ENCODE measurements at places on chromosomes 13 and 19.

DNA sequence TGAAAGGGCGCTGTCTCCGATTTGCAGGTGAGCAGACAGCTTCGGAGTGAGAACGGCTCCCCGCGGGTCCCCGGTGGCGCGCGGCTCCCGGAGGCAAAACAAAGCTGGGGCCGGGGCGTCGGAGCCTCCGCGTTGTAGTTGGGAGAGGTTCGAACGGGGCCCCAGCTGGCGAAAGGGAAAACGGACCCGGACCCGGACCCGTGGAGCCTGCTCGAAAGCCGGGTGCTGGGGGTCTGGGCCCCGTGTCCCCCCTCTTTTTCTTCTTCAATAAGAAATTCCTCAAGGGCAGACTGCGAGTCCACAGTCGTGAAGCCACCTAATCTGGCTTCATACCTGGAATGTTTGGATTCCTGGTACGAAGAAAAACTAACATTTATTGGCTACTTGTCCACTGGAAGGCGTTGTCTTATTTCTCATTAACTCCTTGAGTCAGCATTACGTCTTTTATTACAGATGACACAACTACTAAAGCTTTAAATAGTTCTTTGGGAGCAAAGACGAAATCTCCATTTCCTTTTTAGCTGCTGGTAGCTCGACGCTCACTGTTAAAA is 632 bp upstream of the MTIF3 start:
- DNase-seq, result no peak

GRCh38 chr19:48400018-48400742 is 6.7 kb downstream of the GRIN2D start:
- no peak for DNase-seq

DNA sequence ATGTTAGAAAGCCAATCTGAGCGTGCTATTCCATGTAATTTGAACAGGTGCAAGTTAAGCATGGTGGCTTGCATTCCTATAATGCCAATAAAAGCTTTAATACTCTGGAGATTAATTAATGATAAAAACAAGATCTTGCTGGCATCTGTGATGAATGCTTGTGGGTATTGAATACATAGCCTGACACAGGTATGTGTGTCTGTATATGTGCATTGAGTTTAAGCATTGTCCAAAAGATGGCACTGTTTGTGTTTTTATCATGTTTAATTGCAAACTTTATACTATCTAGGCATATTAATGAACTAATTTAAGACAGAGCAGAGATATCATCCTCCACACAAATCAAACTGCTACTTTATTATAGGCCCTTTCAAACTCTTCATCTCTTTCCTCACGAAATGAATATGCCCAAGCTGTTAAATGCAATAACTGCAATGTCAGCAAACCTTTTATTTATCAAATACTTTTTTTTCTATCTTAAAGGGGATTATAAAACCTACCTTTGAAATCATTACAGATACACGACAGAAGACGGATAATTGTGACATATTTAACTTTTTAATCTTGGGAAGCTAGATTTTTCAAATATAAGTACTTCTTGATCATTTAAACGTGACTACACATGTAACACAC is 86.5 kb downstream of the TNFSF11 start:
- no peak for DNase-seq

- DNase-seq, result no peak
Observed at GRCh38 chr13:28220166-28220565, 81.8 kb downstream of the PAN3 start.

DNA sequence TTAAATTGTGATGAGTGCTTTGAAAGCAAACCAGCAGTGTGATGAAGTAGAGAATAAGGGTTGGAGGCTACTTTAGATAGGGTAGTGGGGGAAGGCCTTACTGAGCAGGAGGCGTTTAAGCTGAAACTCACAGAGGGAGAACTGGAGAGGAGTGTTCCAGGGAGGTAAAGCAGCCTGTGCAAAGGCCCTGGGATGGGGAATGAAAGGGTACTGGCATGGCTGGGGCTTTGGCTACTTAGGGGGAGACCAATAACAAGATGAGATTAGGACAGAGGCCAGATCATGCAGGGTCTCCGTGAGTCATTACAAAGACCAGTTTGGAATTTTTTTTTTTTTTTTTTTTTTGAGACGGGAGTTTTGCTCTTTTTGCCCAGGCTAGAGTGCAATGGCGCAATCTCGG is 1.1 kb downstream of the PPP5C start:
- DNase-seq, result no peak

GRCh38 chr13:113545455-113545930 is 39.1 kb upstream of the TFDP1 start:
- no peak for DNase-seq

- DNase-seq, result peak; percentile 44
Observed at GRCh38 chr13:19959141-19959830, 759 bp downstream of the ZMYM2 start.

DNA sequence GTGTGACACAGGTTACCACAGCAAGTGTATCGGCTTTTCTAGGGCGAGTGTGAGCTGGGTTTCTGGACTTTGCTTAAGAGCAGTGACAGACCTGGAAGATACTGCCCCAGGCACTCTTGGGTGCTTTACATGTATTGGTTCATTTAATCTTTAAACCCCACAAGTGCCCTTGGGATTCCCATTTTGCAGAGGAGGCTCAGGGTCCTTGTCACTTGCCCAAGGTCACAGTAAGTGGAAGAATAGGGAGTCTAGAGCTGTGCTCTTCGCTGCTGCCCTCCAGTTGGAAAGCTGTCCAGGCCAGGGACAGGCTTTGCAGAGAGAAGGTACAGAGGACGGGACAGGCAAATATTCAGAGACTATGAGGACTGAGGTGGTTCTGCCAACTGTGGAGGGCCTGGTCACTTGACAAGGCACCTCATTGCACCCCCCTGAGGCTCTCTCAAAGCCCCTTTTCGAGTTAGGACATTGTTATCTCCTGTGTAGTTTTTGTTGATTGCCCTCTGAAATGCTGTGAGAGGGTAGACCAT is 42.4 kb downstream of the BBC3 start:
- no peak for DNase-seq

DNA sequence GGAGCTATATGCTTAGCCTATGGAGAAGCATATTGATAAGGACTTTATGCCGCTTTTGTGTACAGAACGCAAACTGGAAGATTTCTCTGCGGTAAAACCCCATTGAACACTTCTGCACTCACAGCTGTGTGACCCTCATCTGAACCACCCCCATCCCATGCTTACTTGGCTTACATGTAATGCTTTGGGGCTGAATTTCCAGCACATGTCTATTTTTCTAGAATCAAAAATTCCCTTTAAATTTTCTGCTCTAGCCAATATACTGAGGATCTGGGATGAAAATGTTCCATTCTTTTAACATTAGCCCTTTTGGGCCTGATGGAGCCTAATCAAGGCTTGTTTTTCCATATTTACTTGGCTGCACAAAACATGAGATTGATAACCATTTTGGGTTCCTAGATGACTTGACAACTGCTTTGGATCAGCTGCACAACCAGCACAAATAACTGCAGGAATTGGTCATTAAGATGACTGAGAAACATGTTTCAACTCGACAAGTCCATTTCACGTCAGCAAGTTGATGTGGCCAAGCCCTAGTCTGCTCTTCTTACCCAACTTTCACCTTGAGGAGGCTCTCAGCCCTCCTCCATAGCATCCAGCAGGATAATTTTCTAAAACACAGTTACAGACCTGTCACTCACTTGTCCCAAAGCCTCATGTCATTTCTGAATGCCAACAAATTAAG is 52.4 kb downstream of the TNFSF11 start:
- DNase-seq, result no peak

- no peak for DNase-seq
Observed at GRCh38 chr13:75635101-75635827, 866 bp upstream of the LMO7 start.

DNA sequence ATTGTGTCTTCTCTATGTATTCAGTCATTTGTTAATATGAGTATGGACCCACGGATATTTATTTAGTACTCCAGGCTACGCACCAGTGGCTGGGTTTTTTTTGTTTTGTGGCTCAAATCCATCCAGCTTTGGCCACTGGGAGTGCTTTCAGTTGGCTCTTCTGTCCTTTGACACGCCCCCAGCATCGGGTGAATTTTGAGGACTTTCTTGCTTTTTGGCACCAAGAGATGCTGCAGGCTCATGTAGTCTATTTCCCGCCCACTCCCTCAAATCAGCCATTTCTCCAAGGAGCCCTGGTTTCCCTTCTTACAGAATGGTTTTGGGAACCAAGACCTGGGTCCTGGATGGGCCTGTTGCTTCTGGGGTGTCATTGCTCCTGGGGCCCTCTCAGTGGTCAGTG is 55.8 kb downstream of the SMARCA4 start:
- DNase-seq, result no peak

GRCh38 chr19:41734585-41734984 is 20.7 kb upstream of the CEACAM6 start:
- no peak for DNase-seq

GRCh38 chr13:53143757-53144339 is 115.2 kb downstream of the OLFM4 start:
- DNase-seq, result no peak

DNA sequence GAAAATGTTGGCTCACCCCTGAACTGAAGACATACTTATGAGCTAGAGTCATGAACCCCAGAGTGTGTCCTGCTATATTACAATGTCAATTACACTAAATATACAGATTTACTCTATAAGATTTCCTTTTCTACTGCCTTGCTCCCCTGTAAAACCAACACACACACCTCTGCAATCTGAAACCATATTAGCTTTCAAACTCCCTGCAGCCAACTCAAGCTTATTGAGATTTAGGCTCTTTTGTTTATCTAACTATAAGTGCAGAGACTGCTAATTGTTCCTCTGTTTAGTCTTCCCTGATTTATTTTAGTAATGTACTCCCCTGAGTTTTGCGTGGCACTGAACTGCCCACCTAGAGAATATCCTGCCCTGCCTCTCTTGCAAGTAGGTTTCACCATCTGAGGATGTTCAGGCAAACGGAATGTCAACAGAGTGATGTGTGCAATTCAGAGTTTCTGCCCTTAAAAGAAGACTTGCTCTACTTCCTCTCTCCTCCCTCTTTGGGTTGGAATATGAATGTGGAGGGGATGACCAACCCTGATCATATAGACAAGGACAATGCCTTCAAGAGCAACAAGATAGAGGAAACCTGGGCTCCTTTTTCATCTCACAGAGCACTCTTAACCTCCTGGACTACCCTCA is 22.3 kb downstream of the FAM216B start:
- no peak for DNase-seq

GRCh38 chr13:34747507-34747906 is 194.6 kb upstream of the NBEA start:
- no peak for DNase-seq

DNA sequence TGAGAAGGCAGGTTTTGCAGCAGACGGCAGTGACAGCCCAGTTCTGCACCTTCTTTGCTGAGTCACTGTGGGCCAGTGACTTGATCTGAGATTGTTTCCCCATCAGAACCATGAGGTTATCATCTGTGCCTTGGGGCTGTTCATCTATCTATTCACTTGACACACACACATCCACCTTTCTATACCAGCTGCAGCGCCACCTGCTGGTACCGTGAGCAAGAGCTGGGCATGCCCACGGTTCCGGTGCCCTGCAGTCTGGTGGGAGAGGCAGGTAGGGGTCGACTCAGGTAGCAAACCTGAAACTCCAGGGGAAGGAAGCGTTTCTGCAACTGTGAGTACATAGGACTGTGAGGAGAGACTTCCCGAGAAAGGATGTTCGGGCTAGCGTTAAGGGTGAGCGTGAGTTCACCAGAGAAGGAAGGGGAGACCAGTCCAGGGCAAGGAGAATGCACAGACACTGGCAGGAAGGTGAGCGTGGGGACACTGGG is 7.5 kb upstream of the LIN7B start:
- DNase-seq, result peak; percentile 54

DNA sequence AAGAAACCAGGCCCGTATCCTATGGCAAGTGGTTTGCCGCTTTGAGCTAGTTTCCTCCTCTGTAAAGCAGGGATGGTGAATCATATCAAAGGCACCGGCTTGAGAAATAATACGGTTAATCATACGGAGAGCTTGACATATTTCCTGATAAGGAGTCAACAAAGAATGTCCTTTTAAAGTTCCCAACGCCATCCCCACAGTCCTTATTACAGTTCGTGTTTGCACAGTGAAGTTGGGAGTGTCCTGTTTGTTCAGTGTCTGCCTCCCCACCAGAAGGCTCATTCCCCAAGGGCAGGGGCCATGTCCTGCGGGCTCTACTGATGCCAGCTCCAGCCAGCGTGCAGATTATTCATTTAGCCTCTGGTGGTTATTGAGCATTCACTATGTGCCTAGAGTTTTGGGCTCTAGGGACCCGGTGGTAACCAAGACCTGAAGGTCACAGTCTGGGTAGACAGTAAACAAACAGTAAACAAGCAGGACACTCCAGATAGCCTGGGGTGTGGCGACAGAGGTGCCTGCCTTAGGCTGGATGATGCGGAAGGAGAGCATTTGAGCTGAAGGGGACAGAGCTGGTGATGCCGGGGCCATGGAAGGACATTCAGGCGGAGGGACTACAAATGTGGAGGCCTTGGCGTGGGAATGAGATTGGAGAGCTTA is 6.3 kb downstream of the GRAMD1A start:
- no peak for DNase-seq

DNA sequence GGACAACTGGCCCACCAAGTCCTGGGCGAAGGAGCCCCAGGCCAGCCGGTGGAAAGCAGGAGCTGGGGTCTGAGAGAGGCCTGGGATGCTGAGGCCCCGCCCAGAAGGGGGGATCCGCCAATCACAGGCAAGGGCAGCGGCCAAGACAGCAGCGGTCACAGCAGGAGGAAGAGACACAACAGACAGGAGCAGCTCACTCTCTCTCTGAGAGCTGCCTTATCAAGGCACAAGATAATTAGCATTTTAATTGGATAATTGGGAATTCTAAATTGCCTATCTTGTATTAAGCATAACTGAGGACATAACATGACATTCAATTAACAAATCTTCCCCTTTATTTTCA is 46.2 kb downstream of the CEBPG start:
- no peak for DNase-seq

- DNase-seq, result no peak
Observed at GRCh38 chr19:1019980-1020867, 699 bp downstream of the TMEM259 start.

DNA sequence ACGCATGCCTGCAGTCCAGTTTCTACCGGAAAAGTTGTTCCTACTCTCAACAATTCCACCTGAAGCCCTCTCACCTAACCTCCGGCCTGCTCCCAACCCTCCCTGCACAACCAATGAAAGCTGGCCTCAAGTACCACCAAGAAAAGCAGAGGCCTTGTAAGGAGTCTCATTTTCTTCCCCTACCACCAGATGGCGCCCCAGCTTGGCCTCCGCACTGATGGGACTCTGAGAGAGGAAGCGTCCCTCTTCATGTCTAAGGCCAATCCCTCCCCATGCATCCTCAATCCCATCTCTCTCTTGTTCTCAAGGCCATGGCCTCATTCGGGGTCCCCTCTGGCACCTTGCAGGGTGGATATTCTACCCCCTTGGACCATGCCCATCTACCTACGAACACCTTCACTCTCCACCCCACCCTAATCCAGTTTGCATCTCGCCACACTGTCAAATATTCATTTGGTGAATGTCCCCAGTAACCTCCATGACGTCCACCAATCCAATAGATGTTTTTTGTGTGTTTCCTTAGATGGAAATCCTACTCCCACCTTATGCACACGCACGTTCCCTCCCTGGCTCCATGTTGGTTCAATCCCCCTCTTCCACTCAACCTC is 412.8 kb downstream of the ZNF536 start:
- peak; percentile 53 for DNase-seq

- no peak for DNase-seq
Observed at GRCh38 chr19:46442808-46443450, 14.2 kb upstream of the PNMA8C start.

Measured in stimulated activated CD4-positive, alpha-beta T cell treated with anti-CD3 and anti-CD28 coated beads, Interleukin-1b, Interleukin-23, amount 100 ng/mL, for 4 hours (primary cell).